ENCODE measurements at places on chromosomes 5 and 9.

GRCh38 chr9:96435345-96435744 lies 14.6 kb upstream of the HABP4 start:
- DNase-seq, result no peak

DNA sequence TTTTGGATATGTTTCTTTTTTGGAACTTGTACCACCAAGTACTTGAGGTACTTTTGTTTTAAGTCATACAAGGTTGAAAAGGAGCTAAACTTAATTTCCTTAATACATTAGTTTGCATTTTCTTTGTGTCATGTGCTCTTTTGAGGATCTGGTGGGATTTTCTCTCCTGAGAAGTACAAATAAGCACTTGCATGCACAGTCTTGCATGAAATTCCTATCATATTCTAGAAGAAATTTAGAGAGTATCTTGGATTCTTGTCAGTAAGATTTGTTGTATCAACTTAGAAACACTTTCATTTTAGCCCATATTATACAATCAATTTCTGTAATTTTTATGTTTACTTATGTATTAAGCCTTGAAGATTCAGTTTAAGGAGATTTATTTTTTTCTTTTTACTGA lies 64.9 kb downstream of the CCNH start:
- no peak for DNase-seq

- no peak for DNase-seq
Measured at GRCh38 chr5:97628031-97628430, 445.0 kb upstream of the RIOK2 start.

- DNase-seq, result no peak
Measured at GRCh38 chr5:44875661-44876605, 67.2 kb downstream of the MRPS30 start.

GRCh38 chr5:17185773-17186172 lies 31.7 kb upstream of the BASP1 start:
- no peak for DNase-seq

DNA sequence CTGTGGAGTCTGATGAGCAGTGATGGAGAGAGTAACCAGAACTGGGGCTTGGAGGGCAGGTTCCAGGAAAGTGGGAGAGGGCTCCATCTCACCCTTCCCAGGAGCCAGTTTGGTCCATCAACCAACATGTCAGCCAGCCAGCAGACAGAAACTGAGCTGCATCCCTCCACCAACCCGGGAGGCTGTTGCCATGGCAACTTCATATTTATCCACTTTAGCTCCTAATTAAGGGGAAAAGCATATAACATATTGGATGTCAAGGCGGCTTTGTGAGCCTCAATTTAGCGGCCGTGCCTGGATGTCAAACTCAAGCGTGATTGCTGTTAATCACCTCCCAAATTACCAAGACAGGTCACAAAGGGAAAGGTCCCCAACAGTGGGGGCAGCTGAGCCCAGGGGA lies 81.5 kb upstream of the ARAP3 start:
- no peak for DNase-seq

- DNase-seq, result no peak
Measured at GRCh38 chr9:18891946-18892670, 140.9 kb downstream of the SAXO1 start.

DNA sequence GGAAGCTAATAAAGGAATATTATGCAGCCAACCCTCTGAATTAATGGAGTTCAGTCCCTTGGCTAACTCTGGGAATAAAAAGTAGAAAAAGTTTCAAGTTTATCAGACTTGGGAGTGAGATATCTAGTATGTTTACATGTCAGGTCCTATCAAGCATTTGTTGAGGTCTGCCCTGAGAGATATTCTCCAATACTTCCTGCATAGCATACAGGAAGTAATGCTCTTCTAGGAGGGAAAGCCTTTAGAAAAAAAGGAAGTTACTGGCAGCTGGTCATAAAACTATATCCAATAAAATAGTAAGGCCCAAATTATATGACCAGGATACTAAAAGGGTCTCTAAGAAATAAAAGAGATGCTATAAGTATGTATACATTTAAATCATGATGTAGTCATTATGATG lies 594.1 kb upstream of the FTMT start:
- no peak for DNase-seq

DNA sequence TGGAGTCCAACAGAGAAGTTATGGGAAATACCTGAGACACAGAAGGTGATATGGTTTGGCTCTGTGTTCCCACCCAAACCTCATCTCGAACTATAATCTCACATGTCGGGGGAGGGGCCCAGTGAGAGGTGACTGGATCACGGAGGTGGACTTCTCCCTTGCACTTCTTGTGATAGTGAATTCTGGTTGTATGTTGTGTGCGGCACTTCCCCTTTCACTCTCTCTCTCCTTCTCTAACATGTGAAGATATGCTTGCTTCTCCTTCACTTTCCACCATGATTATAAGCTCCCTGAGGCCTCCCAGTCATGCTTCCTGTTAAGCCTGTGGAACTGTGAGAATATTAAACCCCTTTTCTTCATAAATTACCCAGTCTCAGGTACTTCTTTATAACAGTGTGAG lies 96.1 kb downstream of the TMEM232 start:
- no peak for DNase-seq

DNA sequence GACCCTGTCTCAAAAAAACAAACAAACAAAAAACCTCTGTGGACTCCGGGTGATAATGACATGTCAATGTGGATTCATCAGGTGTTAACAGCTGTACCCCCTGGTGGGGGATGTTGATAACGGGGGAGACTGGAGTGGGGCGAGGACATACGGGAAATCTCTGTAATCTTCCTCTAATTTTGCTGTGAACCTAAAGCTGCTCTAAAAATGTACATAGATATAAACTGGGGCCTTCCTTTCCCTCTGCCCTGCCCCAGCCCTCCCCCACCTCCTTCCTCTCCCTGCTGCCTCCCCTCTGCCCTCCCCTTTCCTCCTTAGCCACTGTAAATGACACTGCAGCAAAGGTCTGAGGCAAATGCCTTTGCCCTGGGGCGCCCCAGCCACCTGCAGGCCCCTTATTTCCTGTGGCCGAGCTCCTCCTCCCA lies 1.4 kb upstream of the CEL start:
- no peak for DNase-seq

DNA sequence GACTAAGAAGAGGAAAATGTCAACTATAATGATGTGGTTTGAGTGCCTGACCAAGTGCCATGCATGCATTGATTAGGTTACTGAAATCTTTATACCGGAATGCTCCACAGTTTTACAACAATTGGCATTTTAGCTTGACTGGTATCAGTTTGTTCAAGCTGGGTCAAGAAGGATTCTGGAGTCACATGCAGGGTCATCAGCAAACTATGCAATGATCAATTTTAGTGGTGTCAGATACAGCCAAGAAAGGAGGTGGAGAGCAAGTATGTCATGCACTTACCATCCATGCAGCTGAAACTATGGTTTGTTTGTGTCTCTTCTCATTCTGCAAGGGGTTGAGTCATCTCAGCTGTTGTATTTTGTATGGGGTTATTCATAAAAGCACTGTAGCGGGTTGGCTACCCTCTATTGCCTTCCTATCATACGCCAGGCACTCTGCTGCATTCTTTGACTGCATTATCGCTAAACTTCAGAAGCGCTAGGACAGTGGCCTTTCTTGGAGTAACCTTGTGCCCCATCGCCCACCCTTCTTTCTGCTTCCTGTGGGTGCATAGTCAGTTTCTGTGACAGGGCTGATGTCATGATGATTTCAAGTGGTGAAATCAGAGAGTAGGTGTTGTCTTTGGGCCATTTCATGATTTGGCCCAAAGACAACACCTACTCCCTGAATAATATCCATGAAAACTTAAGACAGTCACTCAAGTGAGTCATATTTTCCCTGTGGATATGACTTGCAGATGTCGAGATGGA lies 145.4 kb downstream of the MTX3 start:
- DNase-seq, result no peak

GRCh38 chr9:133702798-133703590 lies 35.2 kb downstream of the SARDH start:
- no peak for DNase-seq

DNA sequence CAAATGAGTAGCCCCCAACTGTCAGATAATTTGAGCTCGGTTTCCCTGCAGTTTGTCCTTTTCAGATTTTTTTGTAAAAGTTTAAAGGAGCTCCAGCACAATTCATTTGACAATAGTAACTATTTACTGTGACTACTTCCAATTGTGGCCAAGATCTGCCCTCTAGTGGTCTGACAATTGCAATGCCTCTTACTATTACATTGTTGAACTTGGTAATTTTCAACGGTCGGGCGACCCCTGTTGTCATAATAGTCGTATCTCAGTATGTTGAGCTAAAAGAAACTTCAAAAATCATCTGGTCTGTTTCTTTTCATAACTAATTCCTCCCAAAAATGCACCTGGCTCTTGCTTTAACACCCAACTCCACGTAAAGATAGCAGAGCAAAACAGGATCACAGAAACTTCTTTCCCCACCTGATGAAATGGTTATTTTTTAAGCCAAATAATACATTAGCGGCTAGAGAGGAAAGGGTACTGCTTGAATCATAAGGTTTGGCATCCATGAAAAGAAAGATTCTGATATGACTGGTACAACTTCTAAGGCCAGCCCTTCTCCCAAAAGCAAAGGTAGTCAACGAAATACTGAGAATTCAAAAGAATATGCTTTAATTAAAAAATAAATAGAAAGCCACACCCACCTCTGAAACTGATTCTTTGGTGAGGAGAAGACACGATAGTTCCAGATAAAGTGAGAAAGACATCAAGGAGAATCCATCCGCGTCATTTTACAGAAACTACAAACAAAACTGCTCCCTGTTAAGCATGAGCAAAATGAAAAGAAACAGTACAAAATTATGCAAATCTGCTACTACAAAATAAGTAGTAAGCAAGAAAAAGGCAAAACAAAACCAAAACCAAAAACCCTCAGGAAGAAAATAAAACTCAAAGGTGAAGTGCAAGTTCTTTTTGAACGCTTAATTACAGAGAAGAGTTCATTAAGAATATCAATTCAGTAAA lies 76.9 kb upstream of the HTR4 start:
- peak; percentile 44 for DNase-seq

GRCh38 chr5:54311176-54311677 lies 854 bp upstream of the ARL15 start:
- DNase-seq, result peak; percentile 12

GRCh38 chr9:28064241-28064815 lies 491.0 kb upstream of the C9orf72 start:
- DNase-seq, result no peak

DNA sequence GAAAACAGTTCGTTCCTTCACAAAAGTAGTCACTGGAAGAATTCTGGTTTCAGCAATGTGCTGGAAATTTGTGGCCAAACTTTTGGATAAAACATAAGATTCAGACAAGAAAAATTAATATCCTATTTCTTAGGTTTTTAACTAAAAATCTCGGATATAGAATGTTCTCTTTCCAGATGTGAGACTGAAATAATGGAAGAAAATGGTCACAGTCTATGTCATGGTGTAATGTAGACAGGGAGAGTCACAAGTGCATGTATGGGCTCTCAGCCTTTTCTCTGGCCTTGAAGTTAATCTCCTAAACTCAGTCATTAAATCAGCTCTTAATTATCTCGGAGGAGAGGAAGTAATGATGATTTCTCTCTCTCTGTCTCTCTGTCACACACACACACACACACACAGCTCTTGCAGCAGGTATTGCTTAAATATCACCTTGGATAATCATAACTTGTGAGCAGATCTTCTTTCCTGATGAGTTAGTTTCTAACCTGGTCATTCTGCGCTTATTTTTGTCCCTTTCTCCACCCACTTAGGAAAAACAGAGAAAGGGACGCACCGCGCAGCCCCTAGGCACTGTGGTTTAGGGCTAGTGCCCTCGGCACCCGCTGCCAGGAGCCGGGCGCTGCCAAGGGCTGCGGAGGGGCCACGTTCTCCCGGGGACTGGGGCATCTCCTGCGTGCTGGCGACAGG lies 672 bp upstream of the ITGA2 start:
- DNase-seq, result no peak

- no peak for DNase-seq
Measured at GRCh38 chr5:144017119-144017518, 153.3 kb downstream of the YIPF5 start.

- no peak for DNase-seq
Measured at GRCh38 chr5:135944967-135945560, 9.7 kb downstream of the LECT2 start.

DNA sequence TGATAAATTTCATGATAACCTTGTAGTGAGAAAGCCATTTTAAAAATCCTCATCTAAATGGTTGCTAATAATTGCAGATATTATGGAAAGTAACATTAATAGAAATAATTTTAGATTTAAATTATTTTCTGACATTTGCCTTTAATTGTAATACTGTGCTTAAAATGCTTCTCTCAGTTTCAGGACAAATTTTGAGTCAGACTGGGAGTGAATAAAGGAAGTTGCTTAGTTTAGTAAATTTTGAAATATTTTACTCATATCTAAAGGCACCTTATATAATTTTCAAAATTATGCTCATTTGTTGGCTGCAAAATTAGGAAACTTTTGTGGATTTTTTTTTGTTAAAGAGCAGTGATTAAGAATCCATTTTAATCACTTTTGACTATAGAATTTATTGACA lies 93.8 kb downstream of the CSNK1G3 start:
- no peak for DNase-seq

DNA sequence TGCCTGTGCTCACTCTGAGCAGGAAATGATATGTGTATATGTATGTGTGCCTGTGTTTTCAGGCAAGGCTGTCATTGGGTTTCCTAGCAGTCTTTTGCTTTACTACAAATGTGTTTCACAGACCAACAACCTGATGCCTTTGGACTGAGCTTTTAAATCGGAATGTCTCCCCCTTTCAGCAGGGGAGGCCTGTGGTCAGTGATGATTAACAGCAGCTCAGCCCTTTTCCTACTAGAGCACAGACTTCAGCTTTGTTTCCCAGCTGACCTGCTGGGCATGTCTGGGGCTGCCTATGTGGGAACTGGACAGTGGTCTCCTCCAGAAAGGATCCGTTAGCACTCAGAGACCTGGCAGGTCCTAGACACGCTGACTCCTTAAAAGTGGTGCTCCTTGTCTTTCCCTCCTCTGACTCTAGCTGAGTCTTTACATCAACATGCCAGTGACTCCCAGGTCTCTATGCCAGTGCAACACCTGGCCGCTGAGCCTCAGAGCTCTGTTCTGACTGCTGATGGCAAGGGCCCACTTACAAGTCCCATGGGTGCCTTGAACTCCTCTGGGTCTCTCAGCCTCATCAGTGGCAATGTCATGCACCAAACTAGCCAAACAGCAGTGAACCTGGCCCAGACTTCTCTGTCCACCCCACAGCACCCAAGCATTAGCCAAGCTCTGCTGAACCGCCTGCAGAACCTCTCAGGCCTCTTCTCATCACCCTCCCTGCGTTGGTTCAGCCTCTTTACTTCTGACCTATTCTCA lies 7.7 kb downstream of the MACROH2A1 start:
- DNase-seq, result no peak

Measured in stimulated activated CD8-positive, alpha-beta memory T cell treated with anti-CD3 and anti-CD28 coated beads, Interleukin-7, amount 100 ng/mL, for 4 hours (primary cell).